HT-29 (cell line): ENCODE measurements at places on chromosomes 7 and 10.

- DNase-seq: no peak
Observed at GRCh38 chr10:72464438-72464837, 109.7 kb upstream of the DNAJB12 start.

GRCh38 chr7:132572526-132572925 is 3.7 kb downstream of the PLXNA4 start:
- no peak for DNase-seq

DNA sequence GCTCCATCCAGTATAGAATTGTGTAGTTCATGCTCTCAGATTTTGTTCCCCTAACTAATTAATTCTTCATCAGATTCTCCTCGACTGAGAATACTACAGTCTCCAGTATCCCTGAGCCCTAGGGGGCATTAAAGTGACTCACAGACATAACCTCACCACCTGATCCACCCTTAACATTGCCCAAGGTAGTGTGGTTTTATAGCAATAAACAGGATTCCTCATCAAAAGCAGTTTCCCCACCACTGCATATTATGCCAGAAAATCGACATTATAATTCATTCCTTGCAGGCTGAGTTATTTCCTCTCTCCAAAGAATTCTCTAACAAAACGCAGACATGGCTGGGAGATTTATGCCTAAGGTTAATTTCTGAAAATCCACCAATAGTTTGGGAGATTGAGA is 1402.5 kb upstream of the CELF2 start:
- no peak for DNase-seq

DNA sequence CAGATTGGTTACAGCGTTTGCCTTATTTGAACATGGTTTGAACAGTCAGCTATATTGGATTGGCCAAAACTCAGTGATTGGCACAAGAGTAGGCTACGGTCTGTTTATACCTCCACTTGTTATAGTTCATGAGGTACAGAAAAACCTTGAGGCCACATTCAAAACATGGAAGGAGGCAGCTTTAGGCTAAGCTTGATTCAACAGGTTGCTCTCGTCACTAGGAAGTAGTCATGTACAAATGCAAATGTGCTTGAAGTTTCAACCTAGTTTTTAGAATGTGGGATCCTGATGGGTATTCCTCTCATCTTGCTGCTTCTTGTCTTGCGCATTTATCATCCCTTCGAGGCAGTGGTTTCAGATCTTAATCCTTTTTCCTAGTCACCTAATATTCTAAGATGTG is 132.1 kb downstream of the MGMT start:
- DNase-seq: no peak

GRCh38 chr10:3761021-3761686 is 23.9 kb downstream of the KLF6 start:
- DNase-seq: no peak

- no peak for DNase-seq
Observed at GRCh38 chr7:123569352-123570010, 11.9 kb upstream of the NDUFA5 start.

DNA sequence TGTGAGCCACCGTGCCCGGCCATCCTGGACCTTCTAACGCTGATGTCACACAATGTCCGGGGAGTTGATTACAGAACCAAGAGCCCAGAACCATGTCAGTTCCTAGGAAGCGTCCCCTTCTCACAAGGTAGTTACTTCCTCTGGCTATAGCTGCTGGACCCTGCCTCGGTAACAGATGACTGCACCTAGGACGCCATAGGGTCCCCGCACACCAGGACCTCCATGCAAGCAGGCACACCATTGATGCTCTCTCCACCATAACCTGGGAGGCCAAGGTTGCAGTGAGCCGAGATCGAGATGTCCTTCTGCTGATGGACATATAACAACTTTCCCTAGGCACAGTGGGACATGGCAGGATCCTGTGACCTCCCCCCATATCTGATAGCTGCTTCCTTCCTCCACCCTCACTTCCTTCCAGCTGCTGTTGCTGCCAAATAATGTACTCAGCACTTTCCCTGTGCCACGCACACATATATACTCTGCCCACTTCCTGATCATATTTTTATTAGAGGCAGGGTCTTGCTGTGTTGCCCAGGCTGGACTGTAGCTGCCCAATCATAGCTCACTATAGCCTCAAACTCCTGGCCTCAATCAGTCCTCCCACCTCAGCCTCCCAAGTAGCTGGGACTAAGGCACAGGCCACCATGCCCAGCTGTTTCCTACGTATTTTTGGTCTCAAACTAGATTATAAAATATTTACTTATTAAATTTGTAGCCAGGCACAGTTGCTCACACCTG is 3.5 kb upstream of the SNX8 start:
- no peak for DNase-seq

DNA sequence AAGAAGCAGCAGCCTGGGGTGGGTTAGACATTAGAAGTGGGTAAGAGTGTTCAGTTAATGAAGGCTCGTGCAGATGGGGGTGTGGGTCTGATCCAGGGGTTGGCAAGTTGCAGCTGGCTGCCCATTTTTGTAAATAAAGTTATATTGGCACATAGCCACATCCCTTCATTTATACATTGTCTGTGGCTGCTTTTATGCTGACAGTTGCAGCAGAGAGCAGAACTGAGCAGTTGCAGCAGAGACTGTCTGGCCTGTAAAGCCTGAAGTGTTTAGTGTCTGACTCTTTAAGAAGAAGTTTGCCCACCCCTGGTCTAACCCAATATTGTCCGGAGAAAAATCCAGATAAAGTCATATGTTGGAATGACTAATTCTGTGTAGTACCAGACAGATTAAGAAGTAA is 38.1 kb downstream of the GLRX3 start:
- DNase-seq: no peak

GRCh38 chr10:49311555-49312236 is 12.7 kb downstream of the C10orf71 start:
- no peak for DNase-seq

DNA sequence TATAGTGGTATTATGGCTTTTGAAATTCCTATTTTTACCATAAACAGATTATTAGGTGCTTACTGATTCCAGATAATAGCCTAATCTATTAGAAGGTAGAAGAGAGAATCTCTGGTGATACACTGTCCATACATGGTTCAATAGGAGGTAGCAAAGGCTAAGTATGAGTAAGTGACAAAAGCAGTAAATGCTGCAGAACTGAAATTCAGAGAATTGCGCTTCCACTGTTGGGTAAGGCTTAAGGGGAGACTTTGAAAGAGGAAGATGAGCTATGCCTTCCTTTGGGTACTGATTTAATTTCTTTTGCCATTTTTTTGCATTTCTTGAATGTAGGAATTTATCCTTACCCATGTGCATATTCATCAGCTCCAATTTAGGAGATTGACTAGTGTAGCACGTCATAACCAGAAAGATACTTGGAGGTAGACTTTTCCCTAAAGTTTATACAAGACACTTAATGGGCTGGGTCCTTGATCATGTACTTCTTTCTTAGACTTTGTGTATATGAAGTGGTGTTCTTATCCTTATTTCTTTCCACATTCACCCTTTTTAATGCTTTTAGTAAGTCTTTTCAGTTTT is 15.3 kb downstream of the MKLN1 start:
- no peak for DNase-seq

- DNase-seq: no peak
Observed at GRCh38 chr10:7513936-7514335, 103.1 kb upstream of the SFMBT2 start.

DNA sequence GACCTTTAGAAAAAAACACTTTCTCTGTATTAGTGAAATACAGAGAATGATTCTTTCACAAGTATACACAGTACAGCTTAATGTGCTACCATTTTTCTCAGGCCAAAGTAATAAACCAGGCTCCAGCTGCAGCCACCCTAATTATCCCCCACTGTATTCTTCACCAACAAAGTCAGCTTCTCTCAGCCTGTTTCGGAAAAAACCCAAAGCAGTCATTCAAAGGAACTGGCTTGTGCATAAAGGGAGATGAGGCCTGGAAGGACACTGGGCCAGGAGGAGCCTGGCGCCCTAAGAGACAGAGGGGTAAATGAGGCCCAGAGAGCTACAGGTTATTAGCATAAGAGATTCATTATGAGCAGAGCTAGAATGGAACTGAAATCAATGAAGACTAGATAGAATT is 9.2 kb downstream of the USP54 start:
- DNase-seq: no peak

DNA sequence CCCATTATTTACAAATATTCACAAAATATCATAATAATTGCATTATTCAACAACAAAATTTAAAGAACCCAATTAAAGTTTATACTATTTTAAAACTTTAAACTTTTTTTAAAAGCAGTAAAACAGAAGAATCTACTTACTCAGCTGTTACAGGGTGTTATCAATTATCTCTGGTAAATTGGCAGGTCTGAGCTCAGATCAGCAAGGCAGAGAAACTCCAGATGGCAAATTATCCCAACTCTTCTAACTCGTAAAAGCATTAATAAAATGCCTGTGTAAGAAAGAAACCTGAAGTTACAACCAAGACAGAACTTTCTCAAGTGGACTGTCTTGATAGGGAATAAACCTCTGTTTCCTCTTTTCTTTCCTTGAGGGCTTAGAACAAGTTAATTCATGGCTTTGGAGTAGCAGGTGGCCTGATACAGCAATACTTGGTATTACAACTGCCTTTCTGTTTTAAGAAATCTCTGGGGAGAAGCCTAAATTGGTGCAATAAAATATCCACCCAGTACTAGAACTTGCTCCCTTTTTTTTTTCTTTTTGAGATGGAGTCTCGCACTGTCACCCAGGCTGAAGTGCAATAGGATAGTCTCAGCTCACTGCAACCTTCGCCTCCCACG is 275.3 kb upstream of the MKLN1 start:
- no peak for DNase-seq

DNA sequence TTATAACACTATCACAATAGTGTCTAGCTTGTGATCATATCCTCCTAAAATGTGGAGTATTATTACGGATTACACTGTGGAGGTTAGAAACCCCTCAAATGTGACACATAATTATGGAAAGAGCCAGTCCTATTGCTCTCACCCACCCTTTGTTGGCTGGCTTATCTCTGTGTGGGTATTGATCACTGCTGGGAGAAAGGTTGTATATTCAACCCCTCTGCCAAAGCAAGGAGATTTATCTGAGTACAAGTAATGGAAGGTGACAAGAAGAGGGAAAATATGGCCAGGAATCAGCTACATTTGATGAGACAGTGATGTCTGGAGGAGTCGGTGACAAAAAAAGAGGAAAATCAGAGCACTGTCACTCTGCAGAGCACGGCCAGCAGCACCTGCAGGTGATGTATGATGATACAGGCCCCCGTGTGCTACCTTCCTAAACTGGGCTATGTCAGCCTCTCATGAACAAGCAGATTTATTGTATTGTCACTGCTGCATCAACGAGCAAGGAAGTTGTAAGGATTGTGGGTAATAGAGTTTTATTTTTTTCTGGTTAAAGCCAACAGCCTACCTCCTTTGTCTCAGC is 235.3 kb downstream of the PHF14 start:
- DNase-seq: no peak

- no peak for DNase-seq
Observed at GRCh38 chr10:76091926-76092325, 660.5 kb downstream of the LRMDA start.

GRCh38 chr7:124113045-124113444 is 80.2 kb upstream of the TMEM229A start:
- no peak for DNase-seq

GRCh38 chr7:44394112-44394447 is 68.7 kb upstream of the CAMK2B start:
- no peak for DNase-seq

DNA sequence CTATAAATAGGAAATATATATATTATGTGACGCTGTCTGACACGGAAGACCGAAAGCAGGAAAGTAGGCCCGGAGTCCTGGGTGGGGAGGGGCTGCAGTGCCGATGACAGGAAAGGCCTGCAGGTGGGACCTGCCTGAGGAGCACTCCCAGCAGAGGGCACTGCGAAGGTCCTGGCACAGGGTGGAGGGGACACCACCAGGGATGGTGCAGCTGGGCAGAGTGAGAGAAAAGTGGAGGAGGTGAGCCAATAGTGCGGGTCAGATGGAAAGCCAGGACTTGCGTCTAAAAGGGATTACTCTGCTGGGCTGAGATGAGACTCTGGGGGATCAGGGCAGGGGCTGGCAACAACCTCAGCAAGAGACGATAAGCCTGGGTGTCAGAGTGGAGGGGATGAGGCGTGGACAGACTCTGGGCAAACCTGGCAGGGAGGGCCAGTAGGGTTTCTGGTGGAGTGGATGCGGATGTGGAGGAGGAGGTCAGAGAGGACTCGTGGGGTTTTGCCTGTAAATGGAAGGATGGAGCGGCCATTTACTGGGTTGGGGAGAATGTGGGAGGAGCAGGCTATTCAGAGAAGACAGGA is 118.2 kb upstream of the ZNF746 start:
- DNase-seq: no peak

- DNase-seq: no peak
Observed at GRCh38 chr10:102268375-102268888, 23.1 kb downstream of the GBF1 start.

DNA sequence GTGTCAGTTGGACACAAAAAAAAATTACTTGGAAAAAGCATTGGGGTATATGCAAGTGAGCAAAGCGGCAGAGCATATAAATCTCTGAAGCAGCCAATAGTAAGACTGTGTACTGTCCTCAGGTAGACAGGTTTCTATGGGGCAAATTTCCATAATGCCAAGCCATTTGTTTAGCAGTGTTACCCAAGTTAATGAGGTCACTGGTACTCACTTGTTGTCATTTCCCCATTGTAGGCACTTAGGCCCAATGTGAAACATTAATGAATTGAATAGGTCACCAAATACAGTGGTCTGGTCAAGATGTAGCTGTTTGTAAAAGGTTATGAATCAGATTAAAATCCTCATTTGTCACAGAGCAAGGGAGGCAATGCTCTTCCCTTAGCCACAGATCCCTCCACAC is 27.5 kb downstream of the HOXA1 start:
- DNase-seq: no peak

- DNase-seq: peak; percentile 78
Observed at GRCh38 chr7:14936554-14936953, 34.0 kb upstream of the DGKB start.

- no peak for DNase-seq
Observed at GRCh38 chr7:40881405-40881926, 746.7 kb downstream of the SUGCT start.

DNA sequence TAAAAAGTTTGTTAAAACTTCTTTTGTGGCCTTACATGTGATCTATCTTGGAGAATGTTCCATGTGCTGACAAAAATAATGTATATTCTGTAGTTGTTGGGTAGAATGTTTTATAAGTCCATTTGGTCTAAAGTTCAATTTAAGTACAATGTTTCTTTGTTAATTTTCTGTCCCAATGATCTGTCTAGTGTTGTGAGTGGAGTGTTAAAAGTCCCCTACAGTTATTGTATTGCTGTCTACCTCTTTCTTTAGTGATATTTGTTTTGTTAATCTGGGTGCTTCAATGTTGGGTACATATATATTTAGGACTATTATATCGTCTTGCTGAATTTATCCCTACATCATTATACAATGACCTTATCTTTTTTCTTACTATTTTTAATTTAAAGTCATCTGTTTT is 6.9 kb downstream of the TMEM140 start:
- no peak for DNase-seq
